Stimulated activated naive CD4-positive, alpha-beta T cell (primary cell): ENCODE measurements at places on chromosomes 5 and 9.

- no peak for DNase-seq
These were observed 23.6 kb upstream of the FIBCD1 start for GRCh38 chr9:130962418-130963316.

- DNase-seq = no peak
These were observed 2.4 kb downstream of the GBA2 start for GRCh38 chr9:35746583-35746982.

- DNase-seq = peak; percentile 24
These were observed 118.4 kb upstream of the DPYSL3 start for GRCh38 chr5:147628058-147628895.

DNA sequence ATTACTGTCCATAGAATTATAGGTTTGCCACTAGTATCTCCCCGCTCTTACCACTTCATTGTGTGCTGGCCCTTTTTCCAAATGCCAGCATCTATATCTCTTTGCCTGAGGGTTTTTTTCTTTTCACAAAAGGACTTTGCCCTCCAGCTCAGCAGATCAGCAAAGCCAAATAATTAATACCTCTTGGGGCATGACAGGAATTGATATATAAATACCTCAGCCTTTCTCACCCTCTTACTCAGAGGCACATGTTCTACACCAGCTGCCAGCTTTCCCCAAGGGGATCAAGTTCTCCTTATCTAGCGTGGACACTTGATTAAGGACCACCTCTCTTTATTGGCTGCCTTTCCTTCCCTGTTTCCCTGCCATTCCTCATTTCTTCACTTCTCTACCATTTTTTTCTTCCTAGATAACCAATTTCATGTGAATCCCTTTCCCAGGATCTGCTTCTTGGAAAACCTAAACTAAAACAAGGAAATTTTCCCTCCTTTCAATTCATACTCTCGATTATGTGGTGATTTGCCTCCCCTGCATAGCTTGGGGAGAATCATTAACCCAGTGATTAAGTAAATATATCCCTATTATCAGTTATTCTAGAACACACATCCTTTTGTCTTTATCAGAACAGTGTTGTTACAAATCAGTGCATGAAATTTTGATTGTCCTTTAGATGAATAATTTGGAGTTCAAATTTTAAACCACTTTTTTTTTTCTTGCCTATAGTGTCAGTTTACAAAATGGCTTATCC, 6.9 kb upstream of the NUDT12 start:
- no peak for DNase-seq

GRCh38 chr5:75617736-75618352, 6.6 kb downstream of the ANKDD1B start:
- DNase-seq = no peak

GRCh38 chr5:4374866-4375265, 765.3 kb upstream of the ADAMTS16 start:
- no peak for DNase-seq

- no peak for DNase-seq
These were observed 13.6 kb upstream of the SREK1 start for GRCh38 chr5:66130493-66130892.

DNA sequence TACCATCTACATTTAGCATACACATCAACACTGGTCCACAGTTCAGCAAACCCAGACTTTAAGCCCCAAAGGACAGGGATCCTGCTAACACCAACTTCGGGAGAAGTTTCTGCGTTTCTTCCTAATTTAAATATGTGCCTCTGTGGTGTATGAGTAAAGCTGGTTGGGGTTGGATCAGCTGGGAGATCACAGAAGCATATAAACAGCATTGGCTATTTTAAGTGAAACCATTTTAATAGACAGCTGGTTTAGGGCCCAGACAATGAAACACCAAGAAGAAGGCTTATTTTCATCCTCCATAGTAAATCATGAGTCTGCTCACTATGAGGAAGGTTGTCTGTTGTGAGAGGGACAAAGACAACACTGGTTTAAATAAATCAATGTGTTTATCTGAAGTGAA, 11.3 kb downstream of the EBF1 start:
- no peak for DNase-seq

- DNase-seq = no peak
These were observed 25.2 kb upstream of the SYNPO start for GRCh38 chr5:150615141-150615699.
